Fibroblast of upper back skin (primary cell): ENCODE measurements at places on chromosomes 7 and 10.

- DNase-seq: peak; percentile 85
Observed at GRCh38 chr7:44490351-44491200, at the start of gene NUDCD3. TSS of gene NUDCD3 (minus strand) at chr7:44490658. CDS start at chr7:44490600, 58 bp downstream.

DNA sequence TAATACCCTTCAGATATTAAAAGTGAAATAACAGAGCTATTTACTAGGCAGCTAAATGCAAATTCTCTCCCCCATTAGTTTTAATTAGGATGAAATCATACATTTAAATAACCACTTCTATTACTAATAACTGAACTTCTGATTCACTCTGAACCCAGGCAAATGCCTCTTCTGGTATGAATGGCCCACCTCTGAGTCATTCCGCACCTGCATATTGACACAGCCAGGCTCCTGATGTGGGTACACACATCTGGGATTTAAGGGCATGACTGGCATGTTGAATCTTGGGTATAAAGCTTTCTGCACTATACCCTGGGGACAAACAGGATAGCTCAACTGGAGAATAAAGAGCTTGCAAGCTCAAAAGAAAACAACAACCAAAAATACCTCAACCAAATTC, 140.9 kb downstream of the AUTS2 start:
- peak; percentile 8 for DNase-seq

DNA sequence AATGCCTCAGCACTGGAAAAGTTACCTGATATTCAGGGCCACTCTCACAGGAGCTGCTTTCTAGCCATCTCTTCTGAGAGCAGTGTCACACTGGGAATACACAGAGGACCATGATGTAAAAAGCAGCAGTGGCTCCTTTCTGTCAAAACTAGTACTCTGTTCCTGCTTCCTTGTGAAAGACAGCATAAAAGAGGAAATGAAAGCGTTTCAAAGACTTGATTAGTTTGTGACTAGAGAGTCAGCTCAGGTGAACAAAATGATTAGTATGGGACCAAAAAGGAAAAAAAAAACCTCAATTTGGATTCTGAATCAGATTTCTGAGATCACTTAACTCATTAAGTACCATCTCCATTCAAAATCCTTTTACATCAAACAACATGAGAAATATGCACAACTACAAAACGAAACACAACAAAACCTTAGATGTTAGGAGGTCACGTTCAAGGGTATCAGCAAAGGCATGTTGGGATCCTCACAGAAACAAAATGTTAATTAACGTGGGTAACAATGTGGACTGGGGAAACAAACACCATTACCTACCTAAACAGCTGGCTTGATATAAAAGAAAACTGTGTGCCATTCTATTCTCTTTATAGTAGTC, 103.7 kb downstream of the MACC1 start:
- DNase-seq: no peak

- peak; percentile 41 for DNase-seq
Observed at GRCh38 chr7:123580406-123581161, 21.0 kb upstream of the ASB15 start.

DNA sequence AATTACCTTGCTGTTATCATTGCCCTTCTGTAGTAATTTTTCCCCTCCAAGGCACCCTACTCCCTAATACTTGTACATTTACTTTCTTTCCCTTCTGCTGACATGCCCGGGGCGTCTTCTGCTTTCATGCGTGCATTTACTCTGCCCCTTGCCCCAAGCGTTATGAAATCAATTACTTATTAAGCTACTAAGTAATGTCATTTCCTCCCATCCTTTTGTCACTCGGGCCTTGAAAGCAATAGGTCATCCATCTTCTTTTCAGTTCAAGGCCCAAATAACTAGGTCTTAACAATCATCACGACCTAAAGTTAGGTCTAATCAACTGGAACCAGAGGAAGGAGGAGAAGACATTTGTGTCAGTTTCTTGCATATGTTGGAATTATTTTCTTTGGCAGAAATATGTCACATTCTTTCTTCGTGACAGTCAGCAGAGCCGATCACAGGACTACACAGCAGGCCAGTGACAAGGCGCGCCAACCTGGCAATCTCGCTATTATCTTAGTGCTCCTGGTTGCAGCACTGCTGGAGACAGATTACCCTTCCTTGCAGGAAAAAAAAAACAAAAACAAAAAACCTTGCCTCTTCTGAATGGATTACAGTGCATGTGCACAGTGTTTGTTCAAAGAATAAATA, 179.2 kb downstream of the RELN start:
- DNase-seq: no peak

DNA sequence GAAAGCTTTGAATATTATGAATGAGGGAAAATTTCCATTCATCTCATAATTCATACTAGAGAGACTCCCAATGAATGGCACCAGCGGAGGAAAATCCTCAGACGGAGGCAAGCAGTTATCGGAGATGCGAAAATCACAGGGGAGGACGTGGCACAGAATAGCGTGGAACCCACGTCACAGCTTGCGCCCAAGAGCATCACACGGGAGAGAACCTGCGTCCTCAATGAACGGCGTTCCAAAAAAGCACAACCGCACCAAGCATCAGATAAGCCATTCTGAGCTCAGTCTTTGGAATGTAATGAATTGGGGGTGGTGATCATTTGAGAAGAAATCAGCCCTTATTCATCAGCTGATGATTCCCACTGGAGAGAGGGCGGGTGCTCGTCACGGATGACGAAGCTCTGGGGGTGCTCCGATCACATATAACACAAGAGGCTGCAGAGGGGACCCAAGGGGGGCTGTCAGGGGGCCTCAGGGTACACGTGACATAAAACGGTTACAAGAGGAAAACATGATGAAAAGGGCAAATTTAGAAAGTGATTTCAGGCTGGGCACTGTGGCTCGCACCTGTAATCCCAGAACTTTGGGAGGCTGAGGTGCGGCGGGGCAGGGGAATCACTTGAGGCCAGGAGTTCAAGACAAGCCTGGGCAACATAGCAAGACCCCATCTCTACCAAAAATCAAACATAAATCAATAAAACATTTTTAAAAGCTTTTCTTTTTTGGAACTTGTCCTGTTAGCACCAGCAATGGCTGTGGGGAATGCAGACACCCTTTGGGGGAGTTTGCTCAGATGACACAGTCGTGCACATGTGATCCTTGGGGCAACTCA, 33.8 kb upstream of the FIS1 start:
- no peak for DNase-seq

- DNase-seq: peak; percentile 67
Observed at GRCh38 chr10:78331391-78331922, 297.8 kb downstream of the RPS24 start.

- DNase-seq: no peak
Observed at GRCh38 chr7:134779741-134780065, 269 bp downstream of the CALD1 start.

DNA sequence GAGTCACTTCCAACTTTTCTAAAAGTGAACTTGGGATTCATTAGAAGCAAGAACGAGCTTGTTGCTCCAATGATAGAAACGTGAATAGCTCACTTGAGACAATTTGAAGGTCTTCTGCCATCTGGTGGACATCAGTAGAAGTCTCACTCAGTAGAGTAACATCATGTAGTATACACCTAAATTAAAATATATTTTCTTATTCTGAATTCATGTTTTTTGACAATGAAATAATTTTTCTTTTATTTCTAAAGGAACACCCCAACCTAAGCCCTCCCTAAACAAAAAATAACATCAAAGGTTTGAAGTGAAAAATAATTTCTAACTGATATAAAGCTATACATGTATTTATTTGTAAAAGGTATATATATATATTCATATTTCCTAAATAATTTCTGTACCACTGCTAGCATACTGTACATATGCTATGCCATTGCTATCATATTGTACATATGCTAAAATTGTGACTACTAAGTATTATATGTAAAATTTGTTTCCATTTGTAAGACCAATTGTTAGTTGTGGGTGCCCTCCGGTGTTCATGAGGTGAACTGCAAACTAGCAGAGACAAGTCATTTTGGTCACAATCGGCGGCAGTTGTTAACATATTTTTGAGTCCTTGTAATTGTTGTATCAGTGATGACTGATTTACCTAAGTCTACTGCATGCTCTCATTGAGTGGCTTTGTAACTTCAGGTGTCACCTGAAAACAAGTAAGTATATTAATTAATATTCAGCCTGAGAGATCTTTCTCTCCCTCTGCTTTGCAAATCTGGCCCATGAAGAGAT, 121.9 kb downstream of the PTPRZ1 start:
- DNase-seq: peak; percentile 77

GRCh38 chr10:5423771-5424170, 11.4 kb downstream of the NET1 start:
- DNase-seq: peak; percentile 45

DNA sequence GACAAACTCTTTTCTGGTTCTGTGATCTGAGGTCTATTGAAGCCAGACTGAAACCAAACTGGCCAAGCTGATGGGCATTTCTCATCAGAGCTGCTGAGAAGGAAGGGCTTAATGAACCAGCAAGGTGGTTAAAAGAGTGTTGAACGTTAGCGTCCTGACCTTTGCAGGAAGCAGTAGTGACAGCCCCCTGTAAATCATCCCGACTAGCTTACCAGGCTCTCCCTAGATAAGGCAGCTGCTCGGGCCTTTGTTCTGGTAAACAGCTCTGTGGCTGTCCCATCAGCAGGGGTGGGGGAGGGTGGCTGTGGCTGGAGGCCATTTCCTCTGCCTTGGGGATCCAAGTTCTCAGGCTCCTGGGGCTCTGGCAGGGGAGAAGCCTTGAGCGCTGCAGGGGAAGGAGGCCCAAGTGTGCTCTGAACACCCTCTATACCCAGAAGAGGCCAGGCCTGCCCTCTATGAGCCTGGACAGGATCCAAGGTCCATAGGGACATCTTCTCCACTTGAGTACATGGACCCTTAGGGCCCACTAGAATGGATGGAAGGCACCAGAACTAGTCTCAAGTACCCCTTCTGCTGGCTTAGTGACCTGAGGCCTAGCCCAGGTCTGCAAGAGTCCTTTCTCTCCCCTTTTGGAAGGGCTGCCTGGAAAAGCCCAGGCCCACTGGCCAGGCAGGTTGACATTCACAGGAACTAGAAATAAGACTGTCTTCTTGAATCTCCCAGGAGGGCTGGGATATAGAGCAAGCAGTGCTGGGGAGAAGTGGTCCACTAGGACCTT, 134.6 kb downstream of the ARHGAP22 start:
- DNase-seq: no peak

GRCh38 chr10:71801361-71801760, 28.0 kb upstream of the VSIR start:
- DNase-seq: no peak

- DNase-seq: no peak
Observed at GRCh38 chr10:104337521-104337984, 712 bp downstream of the ITPRIP start.

DNA sequence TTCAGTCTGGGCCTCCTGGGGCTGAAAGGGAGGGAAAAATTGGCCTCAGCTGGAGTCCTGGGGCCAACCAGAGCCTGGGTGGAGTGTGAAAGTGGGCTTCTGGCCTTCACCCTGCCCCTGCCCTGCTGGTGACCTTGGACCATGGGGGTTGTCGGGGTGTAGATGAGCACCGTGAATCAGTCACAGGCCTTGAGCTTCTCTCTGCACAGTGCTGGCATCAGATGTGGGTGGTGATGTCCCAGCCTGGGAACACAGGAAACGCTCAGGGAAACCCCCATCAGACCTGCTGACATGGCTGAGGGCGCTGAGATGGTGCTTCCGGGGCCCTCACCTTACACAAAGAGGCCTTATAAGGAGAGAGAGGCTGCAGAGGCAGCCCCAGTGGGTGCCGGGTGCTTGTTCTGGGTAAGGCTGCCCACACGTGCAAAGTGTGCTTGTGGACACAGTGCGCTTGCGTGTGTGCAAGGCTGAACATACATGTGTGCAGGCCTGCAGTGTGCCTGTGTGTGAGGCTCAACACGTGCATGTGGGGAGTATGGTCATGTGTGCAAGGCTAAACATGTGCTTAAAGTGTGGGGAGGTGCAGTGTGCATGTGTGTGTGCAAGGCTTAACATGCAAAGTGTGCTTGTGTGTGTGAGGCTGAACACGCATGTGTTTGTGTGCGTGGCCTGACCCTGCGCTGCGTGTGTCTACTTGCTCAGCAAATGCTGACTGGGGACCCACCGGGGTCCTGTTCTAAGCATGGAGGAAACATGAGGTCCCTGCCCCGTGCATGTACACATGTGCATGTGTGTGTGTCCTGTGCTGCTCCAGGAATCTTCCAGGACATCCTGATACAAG, 6.5 kb downstream of the ARPC1B start:
- no peak for DNase-seq

GRCh38 chr10:31321396-31321941, 2.5 kb downstream of the ZEB1 start:
- DNase-seq: no peak

DNA sequence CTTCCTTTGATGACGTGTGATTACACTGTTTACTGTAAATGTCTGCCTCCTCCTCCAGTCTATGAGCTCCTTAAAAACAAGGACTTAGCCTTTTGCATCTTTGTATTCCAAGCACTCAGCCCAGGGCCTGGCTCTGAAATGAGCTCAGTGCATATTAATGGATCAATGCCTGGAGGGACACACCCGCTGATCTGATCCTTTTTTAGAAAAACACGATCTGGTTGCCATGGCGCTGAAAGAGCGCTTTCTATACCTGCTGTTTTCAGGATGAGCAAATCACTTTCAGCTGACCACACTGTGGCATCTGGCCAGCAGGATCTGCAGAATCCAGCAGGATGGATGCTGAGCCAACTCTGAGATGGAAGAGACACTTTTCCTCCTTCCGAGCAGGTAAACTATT, 37.8 kb upstream of the GARS1 start:
- DNase-seq: peak; percentile 66

DNA sequence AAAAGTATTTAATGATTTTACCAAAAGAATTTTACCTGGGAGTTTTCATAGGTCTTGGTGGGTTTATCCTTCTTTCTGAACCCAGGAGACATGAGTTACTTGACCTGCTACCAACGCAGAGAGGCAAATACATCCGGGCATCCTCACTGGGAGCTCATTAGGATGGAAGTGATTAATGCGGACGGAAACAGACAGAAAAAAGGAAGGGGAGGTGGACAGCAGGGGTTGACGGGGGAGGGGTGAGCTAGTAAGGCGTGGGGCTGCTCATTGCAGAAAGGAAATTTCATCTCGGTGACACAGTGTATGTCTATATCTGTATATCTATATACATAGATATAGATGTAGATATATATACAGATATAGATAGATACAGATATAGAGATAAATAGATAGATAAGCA, 408.2 kb upstream of the ADARB2 start:
- DNase-seq: no peak

GRCh38 chr10:87923233-87923632, 59.8 kb downstream of the PTEN start:
- no peak for DNase-seq

GRCh38 chr7:155001756-155002410, 1.0 kb downstream of the PAXIP1 start:
- DNase-seq: peak; percentile 1

GRCh38 chr10:86017841-86018734, 348.5 kb downstream of the GRID1 start:
- DNase-seq: no peak

DNA sequence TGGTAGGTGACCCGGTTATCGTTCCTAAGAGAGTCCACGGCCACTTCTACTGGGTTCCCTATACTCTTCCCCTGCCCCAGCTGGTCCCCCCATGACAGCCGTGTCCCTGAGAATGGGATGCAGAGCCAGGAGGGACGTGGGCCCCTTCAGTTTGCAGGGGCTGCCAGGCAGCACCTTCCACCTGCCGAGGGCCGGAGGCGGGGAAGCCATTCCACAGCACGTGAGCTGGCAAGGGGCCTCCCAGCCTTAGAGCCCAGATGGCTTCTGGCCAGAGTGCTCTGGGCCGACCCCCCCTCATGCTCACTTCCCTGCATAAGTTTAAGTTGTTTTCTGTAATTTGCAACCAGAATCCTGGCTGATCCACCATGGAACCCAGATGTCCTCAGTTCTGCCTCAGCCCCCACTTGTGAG, 39.0 kb downstream of the DIP2C start:
- DNase-seq: no peak
